ENCODE measurements at places on chromosomes 6 and 20.

- DNase-seq, result no peak
Measured at GRCh38 chr20:4820806-4821518, 99.3 kb downstream of the PRND start.

- DNase-seq, result no peak
Measured at GRCh38 chr6:55979526-55979925, 104.1 kb upstream of the BMP5 start.

DNA sequence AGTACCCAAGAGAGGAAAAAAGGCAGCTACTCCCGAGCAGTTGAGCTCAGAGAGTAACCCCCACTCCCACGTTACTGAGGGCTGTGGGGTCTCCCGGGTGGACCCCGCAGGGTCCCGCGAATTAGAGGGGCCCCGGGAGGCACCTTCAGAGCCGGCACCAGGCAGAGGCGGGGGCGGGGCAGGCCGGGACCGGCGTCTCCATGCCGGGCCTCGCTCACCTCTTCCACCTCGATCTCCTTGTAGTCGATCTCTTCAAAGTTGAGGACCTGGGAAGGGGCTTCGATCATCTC, 381 bp downstream of the MAP3K7 start:
- no peak for DNase-seq

GRCh38 chr6:53424300-53424699, 75.5 kb upstream of the ELOVL5 start:
- DNase-seq, result no peak

GRCh38 chr6:125169058-125169457, 15.5 kb downstream of the TPD52L1 start:
- no peak for DNase-seq

DNA sequence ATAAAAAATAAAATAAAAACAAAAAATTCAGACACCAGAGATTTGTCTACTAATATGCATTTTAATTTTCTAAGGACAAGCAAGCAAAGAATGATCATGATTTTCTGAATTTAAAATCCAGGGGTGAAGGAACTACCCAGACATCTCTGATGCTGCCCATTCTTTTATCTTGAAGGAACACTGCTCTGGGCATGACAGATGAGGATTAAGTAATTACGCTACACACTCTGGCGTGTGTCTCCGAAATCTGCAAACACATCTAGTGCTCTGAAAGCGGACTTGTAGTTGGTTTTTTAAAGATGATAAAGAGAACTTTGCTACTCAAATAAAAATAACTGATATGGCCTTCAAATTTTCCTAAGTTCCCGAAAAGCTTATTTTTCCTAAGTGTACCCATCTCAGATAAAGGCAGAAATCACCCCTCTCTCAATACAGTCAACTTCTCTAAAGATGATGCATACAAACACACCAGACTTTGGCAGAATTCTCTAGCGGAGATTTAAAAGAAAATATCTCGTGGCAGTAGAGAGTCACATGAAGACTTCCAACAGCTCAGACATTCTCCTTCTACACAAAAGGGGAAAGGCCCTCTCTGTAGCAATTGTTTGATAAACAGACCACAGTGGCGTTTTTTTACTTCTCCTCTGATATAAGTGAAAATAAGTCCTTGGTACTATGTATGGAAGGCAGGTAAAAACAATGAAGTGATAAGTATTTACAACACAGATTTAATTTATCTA, 133.8 kb downstream of the BACH2 start:
- DNase-seq, result no peak

DNA sequence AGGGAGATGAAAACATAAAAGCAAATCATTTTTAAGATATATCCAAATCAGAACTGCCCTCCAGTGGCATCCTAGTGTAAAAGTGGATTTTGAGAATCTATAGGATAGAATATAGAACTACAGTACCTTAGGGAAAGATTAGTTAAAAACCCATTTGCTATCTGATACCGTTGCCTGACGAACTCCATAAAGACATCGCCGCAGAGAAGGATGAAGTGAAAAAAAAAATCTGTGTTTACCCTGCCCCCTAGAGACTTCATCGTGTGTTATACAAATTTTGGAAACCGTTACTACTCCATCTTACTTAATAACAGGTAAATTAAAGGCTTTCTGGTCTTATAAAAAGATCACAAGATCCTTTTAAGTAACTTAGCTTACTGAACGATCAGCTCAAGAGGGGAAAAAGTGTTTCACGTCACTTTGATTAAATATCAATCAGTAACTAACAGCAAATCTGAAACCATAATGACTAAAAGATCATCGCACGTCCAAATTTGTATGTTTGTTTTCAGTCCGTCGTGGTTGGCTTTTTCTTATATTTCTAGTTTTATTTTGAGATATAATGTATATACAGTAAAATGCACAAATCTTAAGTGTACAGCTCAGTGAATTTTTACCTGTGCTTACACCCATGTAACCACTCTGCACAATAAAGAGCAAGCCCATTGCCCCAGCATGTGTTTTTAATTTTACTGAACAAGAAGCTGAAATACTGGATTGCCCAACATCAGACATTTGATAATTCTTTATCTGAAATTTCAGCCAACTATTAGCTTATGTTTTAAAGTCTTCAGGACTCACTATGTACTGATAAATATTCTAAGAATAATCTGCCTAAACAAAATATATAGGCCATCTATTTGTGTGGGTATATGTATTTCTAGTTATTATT, 881 bp upstream of the MCM3 start:
- DNase-seq, result no peak

DNA sequence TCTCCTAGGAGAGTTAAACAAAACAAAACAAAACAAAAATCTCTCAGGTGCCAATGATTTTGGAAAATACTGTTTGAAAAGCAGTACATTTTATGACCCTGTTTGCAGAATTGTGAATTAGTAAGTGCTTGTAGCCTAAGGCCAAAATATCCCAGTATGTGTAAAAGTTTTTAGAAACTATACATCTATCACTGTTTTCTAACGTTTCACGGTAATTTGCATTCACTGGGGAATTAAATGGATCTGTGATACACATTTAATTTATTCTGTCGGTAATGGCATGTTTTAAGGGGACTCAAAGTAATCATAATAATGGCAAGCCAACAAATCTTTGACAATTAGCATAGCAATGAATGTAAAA, 95.6 kb upstream of the FAM184A start:
- no peak for DNase-seq

DNA sequence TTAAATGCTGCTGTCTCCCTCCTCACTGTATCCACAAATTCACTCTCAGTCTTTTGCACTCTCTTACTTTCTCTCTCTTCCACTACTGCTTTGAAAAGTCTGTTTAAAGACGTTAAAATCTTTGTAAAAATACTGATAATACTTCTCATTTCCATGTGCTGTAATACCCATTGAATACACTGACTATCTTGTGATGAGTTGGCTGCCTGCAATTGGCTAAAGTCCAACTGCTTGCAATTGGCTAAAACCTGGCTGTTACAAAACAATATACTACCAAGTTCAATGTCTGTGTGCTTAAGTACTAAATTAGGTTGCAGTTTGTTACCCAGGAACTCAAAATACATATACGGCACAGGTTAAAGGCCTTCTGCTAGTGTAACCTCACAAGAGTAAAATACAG, 264.8 kb downstream of the THBS2 start:
- no peak for DNase-seq

- no peak for DNase-seq
Measured at GRCh38 chr6:3421791-3422434, 34.9 kb downstream of the SLC22A23 start.

DNA sequence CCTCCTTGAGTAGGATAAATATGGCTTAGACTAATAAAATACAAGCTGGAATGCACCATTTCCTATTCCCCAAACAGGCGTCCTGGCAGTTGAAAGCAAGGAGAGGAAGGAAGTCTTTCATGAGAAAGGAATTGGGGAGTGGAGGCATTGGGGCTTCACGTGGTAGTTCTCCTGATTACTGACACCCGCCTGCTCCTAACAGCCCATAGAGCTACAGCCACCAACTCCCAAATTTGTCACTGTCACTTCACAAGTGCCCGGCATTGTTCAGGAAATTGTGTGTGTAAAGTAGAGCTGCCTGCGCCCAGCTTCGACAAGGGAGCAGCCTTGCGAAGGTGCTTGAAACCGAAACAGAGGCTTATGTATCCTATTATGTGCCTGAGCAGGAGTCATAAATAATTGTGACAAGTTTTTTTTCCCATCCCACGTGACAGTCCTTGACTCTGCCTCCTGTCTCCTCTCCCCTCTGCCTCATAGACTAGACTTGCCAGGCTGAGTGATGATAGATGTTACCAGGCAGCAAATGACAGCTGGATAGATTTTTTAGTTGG, 301.7 kb upstream of the ZFP64 start:
- no peak for DNase-seq

- DNase-seq, result no peak
Measured at GRCh38 chr6:76166297-76166696, 93.8 kb upstream of the IMPG1 start.

GRCh38 chr6:163962627-163963117, 548.2 kb downstream of the QKI start:
- no peak for DNase-seq

DNA sequence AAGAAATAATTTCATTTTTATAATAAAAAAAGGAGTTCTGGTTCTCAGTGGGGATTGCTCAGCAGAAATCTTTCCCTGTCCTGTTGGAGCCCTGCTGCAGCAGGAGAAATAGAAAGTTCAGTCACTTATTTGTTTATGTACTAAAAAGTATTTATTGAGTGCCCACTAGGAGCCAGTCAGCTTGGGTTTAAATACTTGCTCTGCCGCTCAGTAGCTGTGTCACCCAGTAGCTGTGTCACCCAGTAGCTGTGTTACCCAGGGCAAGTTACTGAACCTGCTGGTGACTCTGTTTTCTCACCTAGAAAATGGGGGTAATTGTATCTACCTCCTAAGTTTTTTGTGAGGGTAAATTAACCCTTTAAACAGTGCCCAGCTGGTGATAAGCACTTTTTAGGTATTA, 32.9 kb downstream of the FOXF2 start:
- DNase-seq, result no peak

DNA sequence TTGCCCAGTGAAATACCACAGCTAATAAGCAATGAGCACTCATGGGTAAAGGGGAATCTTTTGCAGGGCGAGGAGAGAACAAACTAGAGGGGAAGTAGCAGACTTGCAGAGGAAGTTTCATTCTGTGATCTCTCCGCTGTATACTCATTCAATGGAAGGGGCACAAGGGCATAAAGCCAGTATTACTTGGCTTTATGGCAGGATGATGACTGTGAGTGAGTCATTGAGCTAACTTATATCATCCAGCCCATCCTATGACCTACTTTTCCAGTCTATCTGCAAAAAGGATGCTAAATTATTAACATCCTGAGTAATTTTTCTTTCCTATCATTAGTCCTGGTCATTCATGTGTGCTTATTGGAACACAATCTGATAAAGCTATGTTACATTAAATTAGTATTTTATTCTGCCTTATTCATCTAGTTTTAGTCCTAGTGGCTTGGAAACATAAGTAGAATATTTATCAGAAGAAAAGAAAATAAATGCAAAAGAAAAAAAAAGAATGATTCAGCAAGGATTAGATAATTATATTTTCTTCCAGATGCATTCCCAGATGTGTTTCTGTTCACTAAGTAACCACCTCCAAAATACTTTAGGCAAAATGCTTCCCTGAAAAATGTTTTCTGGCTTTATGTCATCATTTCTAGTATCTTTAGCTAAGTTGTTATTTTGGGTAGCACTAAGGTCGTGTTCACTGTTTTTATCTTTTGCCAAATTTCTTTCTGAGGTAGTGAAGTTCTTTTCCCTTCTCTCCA, 471.7 kb downstream of the CDKAL1 start:
- no peak for DNase-seq

- DNase-seq, result no peak
Measured at GRCh38 chr20:44050925-44051660, 135.9 kb downstream of the JPH2 start.

DNA sequence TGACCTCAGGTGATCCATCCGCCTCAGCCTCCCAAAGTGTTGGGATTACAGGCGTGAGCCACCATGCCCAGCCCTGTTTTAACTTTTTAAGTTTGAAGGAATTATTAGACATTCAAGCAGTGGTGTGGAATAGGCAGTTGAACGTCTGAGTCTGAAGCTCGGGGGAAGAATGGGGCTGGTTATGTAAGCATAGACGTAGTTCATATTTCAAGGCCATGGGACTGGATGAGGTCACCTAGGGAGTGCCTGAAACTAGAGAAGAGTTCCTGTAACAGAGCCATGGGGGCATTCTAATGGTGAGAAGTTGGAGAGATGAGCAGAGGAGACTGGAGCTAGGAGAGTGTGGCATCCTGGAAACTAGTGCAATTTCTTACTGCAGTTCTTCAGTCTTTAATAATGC, 6.4 kb downstream of the CDKAL1 start:
- DNase-seq, result no peak

- DNase-seq, result no peak
Measured at GRCh38 chr6:42834056-42834455, 45.4 kb upstream of the RPL7L1 start.

DNA sequence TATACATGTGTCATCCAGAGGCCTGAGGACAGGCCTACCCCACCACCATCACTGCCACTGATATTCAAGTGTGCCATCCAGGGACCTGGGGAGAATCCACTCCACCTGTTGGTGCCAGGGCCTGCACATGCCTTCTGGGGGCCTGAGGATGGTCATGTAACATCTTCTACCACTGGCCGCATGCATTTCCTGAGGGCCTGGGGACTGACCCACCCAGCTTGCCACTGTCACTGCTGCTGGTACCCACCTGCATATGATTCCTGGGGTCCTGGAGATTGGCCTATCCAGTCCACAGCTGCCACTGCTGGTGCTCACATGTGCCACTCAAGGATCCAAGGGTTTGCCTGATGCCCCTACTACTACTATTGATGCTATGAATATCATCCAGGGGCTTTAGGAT, 184.3 kb upstream of the SYNCRIP start:
- DNase-seq, result no peak

GRCh38 chr20:32558526-32558925, 26.6 kb downstream of the NOL4L start:
- DNase-seq, result no peak

DNA sequence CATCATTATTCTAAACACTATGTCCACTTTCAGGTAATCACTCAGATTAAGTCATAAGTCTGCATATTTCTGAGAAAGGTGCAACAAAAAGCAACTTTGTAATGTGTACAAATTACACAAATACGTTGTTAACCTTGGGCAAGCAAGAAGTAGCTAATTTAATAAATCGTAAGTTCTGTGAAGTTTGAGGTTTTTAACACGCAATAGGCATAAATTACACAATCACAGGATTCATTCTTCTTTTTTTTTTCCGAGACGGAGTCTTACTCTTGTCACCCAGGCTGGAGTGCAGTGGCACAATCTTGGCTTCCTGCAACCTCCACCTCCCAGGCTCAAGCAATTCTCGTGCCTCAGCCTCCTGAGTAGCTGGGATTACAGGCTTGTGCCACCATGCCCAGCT, 57.2 kb upstream of the F13A1 start:
- no peak for DNase-seq
